Aorta (tissue), 5 donors: ENCODE measurements at places on chromosomes 13 and 19.
A peak's percentile ranks its signal among the peaks of the same experiment; 100 is the strongest.

- no peak for DNase-seq
Measured at GRCh38 chr13:35552172-35552844, 75.8 kb upstream of the MAB21L1 start.

DNA sequence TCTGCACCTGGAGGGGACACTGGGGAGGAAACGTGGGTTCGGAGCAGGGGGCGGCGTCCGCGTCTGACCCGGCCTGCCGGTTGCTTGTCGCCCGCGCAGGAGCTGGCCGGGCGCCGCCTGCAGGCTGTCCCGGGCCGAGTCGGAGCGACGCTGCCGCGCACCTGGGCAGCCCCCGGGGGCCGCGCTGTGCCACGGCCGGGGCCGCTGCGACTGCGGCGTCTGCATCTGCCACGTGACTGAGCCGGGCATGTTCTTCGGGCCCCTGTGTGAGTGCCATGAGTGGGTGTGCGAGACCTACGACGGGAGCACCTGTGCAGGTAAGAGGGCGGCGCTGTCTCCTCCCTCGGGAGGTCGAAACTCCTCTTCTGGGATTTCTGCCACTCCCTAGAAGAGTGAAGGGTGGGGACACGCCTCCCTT is 1.3 kb downstream of the ITGBL1 start:
- peak; percentile 53 for DNase-seq

DNA sequence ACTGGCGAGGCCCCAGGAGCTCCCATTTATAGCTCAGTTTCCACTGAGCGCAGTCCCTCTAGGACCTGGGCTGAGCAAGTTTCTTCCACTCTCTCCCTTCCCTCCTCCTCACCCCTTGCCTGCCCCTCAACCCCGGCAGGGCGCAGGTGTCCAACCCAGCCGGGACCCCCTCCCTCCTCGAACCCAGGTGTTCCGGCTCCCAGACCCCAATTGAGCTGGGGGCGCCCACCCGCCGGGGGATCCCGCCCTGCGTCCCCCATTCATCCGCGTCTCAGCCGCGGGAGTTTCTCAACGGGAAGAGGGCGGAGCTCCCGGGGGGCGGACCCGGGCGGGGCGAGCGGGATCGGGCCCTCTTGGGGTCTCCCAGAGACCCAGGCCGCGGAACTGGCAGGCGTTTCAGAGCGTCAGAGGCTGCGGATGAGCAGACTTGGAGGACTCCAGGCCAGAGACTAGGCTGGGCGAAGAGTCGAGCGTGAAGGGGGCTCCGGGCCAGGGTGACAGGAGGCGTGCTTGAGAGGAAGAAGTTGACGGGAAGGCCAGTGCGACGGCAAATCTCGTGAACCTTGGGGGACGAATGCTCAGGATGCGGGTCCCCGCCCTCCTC is at the start of gene KIRREL2:
TSS of gene KIRREL2 (plus strand) at position 366 of the 604 bp plus-strand sequence. CDS start at position 575, 209 bp downstream.
- DNase-seq = no peak

DNA sequence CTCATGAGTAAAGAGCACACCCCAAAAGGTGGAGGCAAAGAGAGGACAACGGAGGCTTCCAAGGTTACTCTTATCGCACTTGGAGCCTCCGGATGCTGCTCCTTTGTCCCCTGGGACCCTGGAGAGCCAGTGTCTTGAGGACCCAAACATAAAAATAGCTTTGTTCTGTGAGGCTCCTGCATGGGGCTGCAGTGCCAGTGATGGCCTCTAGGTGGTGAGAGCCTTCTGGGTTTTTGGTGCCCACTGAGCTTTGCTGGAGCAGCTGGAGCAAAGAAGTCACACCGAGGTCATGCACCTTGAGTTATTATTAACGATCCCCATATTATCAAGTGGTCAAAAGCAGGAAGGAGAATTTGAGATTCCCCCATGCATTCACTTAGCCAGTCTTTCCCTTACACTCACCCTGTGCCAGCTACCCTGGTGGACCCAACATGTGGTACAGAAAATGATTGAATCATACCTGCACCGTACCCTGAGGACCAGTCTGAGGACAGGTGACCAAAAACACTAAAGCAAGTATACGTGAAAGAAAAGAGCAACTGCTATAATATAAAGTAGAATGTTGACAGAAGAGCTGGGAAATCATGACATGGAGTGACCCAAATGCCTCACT is 41.5 kb downstream of the ZNF682 start:
- no peak for DNase-seq

DNA sequence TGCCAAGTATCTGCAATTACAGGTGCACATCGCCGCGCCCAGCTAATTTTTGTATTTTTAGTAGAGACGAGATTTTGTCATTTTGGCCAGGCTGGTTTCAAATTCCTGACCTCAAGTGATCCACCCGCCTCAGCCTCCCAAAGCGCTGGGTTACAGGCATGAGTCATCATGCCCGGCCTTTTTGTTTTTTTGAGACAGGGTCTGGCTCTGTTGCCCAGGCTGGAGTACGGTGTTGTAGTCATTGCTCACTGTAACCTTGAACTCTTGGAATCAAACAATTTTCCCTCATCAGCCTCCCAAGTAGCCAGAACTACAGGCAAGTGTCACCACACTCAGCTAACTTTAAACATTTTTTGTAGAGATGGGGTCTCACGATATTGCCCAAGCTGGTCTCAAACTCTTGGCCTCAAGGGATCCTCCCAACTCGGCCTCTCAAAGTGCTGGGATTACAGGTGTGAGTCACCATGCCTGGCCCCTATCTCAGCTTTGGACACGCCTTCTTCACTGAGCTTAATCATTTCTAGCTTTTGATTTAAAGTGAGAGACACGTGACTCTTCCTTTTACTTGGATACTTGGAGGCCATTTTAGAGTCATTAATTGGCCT is 4.0 kb upstream of the IRGC start:
- no peak for DNase-seq

DNA sequence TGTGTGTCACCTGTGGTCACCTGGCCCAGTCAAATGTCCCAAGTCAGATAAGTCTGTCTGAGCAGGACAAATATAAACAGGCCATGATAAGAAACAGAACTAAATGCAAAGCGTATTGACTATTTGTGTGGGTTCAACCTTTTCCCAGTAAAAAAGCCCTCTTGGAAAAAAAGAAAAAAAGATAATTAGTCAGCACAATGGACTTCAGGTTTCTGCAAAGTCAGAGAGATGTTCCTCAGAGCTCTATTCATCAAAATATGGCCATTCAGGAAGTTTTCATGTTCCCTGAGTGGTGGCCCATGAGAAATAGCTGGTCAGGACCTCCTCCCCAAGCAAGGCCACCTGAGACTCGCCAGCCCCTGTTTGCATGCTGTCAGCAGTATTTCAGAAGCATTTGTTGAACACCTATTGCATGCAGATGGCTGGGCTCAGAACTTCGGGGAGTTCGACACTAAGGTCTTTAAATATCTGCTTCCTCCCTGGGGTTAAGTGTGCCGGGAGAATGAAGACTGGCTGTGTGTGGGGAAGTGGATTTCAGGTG is 2.7 kb downstream of the FFAR3 start:
- no peak for DNase-seq

DNA sequence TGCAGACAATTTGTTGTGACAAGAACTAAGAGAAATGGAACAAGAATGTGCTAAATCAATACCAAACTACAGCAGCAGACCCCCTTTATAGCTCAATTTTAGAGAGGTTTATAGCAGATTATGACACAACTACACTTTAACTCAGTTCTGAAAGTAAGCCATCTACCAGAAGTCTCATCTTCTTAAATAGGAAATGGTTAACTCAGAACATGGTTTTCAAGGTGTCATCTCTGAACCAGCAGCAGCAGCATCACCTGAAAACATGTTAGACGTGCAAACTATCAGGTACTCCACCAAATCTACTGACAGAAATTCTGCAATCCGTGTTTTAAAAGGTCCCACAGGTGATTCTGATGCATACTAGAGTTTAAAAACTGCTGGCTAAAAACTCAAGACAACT is 6.8 kb downstream of the LHFPL6 start:
- no peak for DNase-seq

GRCh38 chr19:38224014-38224862 is at the start of gene DPF1:
TSS of gene DPF1 (minus strand) at chr19:38224222. CDS start at chr19:38224142, 80 bp downstream.
- no peak for DNase-seq

GRCh38 chr13:97261254-97262005 is 39.3 kb downstream of the MBNL2 start:
- no peak for DNase-seq

DNA sequence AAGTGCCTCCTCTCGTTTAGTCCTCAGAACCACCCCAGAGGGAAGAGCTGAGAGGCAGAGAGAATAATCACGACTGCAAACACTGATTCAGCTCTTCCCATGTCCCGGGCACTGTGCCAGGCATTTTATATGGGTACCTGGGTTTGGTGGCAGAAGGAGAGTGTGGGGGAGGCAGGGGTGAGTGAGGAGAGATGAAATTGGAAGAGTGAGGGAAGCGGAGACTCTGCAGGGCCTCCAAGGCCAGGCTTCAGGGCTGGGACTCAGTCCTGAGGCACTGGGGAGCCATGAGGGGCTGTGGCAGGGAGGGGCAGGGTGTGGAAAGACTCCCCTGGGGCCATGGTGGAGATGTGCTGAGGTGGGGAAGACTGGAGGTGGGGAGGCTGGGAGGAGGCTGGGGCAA is 8.7 kb downstream of the SYNGR4 start:
- no peak for DNase-seq

DNA sequence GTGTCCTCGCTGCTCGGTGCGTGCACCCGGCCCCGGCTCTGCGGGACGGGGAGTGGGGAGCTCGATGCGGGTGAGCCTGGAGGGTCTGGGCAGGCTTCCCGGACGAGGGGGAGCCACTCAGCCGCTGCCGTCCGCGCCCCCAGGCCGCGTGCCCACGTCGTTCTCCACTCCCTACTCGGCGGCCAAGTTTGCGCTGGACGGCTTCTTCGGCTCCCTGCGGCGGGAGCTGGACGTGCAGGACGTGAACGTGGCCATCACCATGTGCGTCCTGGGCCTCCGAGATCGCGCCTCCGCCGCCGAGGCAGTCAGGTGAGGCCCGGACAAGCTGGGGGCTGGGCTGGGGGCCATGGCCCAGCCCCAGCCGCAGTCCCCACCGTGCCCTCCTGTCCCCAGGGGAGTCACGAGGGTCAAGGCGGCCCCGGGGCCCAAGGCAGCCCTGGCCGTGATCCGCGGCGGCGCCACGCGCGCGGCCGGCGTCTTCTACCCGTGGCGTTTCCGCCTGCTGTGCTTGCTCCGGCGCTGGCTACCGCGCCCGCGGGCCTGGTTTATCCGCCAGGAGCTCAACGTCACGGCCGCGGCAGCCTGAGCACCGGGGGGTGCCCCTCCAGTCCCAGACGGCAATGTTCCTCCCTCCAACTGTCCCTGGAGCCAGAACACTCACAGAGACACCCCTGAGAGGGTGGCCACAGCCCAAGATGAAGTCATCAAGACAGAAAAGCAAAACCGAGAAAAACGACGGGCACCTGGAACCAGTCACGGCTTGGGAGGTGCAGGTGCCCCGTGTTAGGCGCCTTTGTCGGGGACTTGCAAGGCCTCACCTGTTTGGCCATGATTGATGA is 2.5 kb upstream of the RPL36 start:
- DNase-seq = no peak

- DNase-seq = no peak
Measured at GRCh38 chr19:11278670-11279069, 16.3 kb upstream of the DOCK6 start.

DNA sequence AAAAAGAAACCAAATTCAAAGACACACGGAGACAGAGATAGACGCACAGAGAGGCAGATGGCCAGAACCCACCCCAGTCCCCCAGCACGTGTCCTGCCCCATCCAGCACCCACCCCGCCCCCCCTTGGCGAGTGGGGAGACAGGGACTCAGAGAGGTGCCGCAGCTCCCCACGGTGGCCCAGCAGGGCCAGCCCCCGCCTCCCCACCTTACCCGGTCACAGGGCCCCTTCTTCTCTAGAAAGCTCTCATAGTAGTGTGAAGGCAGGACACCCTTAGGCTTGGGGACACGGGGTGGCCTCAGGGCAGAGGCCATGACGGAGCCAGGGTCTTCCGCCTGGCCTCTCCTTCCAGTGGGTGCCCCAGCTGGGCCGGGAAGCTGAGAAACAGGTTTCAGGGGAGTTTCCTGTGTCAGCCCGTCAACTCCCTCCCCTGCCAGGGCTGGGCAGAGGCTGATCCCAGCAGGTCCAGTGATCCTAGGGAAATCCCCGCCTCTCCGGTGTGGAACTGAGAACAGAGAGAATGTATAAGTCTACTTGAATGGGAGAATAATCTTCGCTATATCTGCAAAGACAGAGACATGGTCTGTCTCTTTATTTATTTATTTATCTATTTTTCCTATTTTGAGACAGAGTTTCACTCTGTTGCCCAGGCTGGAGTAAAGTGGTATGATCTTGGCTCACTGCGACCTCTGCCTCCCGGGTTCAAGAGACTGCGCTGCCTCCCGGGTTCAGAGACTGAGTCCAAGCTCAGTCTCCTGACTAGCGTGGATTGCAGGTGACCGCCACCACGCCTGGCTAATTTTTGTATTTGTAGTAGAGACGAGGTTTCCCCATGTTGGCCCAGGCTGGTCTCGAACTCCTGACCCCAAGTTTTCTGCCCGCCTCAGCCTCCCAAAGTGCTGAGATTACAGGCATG is at the start of gene STAP2:
TSS of gene STAP2 (minus strand) at position 387 of the 915 bp plus-strand sequence. CDS start at position 313, 74 bp downstream.
- DNase-seq = no peak

DNA sequence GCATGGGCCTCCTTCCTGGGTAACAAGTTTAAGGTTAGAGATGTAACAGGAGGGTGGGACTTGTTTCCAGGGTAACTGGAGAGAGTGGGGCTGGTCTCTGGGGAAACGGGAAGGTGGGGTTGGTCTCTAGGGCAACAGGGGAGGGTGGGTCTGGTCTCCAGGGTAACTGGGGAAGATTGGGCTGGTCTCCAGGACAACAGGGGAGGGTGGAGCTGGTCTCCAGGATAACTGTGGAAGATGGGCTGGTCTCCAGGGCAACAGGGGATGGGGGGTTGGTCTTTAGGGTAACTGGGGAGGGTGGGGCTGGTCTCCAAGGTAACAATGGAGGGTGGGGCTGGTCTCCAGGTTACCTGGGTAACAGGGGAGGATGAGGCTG is 36.5 kb downstream of the SPTBN4 start:
- no peak for DNase-seq

DNA sequence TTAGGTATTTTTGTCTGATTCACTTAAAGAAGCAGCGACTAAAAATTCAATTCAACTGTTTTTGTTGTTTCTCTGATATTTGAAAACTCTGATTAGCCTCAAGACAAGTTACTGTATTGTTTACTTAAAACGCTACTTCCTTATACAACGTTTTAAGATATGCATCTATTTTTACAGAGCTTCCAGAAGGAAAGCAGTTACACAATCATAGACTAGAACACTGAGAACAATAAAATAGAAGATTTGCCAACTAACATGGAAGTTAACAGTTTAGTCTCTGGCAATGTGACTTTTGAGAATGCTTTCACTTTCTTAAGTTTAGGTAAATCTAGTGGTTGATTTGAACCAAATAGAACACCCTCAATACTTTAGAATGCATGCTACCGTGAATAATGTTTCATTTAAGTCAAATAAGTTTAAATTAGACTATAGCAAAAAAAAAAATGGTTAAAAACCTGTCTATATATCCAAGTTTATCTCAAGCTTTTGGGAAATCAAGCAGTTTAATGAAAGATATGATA is 614.8 kb downstream of the DACH1 start:
- no peak for DNase-seq

DNA sequence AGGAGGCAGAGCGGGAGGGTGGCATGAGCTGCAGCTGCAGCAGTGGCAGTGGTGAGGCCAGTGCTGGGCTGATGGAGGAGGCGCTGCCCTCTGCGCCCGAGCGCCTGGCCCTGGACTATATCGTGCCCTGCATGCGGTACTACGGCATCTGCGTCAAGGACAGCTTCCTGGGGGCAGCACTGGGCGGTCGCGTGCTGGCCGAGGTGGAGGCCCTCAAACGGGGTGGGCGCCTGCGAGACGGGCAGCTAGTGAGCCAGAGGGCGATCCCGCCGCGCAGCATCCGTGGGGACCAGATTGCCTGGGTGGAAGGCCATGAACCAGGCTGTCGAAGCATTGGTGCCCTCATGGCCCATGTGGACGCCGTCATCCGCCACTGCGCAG is 2.0 kb downstream of the EGLN2 start:
- DNase-seq = no peak

GRCh38 chr19:55460670-55461258 is 678 bp downstream of the ISOC2 start:
- DNase-seq = peak; percentile 90
